Putamen (tissue), 1 donor: ENCODE measurements at places on chromosomes 3 and 15.

GRCh38 chr3:184719709-184720108 lies 7.8 kb upstream of the MAGEF1 start:
- DNase-seq, result no peak

GRCh38 chr15:53830707-53831386 lies 71.4 kb upstream of the WDR72 start:
- DNase-seq, result no peak

DNA sequence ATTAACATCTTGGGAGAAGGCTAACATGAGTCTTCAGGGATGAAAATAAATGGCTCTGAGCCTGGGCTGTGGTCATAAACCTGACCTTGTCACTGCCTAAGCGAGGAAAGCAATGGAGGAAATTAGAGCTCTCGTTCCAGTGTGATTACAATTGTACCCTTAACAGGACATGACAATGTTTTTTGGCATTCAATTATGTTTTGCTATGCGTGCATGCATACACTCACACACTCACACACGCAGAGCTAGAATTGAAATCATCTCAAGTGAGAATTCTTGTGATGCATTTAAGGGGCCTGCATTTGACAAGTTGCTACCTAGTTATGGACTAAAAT lies 24.1 kb downstream of the ZNF80 start:
- DNase-seq, result no peak

DNA sequence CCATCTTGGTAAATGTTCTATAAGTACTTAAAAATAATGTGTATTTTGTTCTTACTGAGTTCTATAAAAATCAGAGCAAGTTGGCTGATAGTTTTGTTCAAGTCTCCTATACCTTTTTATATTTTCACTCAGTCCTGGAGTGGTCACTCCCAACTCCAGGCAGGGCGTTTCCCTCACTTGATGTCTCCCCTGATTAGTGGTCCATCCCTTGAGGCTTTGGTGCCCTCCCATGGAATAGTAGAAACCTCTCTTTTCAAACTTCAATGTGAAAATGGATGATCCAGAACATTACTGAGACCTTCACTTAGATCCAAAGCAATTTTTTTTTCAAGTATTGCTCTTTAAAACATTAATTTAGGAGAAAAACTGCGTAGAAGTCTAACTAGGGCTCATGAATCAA lies 25.0 kb upstream of the SCN10A start:
- DNase-seq, result no peak
